ENCODE measurements at places on chromosomes 12 and 14. TPM values are rescaled to one million over a fixed set of nuclear protein-coding genes. Genes with fewer than 3 reads are reported as not detected.
A peak's percentile ranks its signal among the peaks of the same experiment; 100 is the strongest.

DNA sequence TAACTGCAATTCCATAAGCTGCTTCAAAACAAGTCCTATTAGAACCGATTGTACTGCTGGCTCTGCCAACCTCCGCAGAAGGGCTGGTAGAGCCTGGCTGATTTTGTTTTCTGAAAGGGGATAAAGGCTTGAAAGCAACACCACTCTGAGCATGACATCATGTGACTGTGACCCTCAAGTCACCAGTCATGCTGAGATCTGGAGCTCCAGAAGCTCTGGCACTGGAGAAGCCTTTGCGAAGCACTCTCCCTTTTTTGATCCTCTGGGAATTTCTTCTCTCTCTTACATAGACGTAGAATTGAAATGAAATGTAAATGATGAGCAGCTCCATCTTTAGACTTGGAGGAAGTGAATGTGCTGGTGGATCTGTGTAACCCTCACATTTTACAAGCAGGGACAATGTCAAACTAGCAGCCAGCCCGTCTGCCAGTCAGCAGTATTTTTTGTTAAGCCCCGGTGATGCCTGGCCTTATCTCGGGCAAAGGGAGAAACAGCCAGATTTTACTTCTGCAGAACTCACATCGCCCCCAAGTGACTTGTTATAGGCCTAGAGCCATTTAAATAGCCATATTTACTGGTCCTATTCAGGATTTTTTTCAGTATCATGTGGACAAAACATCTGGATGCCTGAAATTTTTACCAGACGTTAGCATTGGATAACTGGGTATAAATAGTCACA lies 112.1 kb upstream of the NPAS3 start:
- H3K27ac ChIP-seq, result no peak overlapping the region
- H3K4me1 ChIP-seq, result no peaks in the 10 kb centered on the region
- no peak overlapping the region for H3K4me3 ChIP-seq
- no peaks in the 10 kb centered on the region for H3K36me3 ChIP-seq
- H3K27me3 ChIP-seq, result no peaks in the 10 kb centered on the region

The MYL2 gene
- total RNA-seq, result not detected

GRCh38 chr12:92553389-92553788 lies 149.4 kb upstream of the PLEKHG7 start:
- H3K4me3 ChIP-seq, result no peak overlapping the region
- no peak overlapping the region for H3K27ac ChIP-seq
- peaks cover 20% of the 10 kb centered on the region for H3K4me1 ChIP-seq
- no peak for DNase-seq
- peaks cover 9% of the 10 kb centered on the region for H3K36me3 ChIP-seq

DNA sequence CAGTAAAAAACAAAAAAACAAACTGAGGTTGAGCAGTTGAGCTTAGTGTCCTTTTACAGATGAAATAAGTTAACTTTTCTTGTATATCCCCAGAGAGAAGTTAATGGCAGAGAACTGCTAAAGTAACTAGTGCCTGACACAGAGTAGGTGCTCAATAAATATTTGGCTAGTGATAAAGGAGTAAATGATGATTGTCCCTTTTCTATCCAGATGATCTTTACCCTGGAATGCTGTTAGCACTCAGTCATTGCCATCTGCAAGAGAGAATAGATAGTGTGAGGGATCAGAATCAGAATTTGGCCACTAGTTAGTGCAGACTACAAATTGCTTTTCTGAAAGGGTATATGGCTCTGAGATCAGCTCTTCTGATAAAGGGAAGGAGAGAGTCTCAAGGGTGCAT lies 21.6 kb downstream of the VEZT start:
- DNase-seq, result no peak
- peaks cover 4% of the 10 kb centered on the region for H3K4me1 ChIP-seq
- no peaks in the 10 kb centered on the region for H3K27me3 ChIP-seq
- peaks cover 15% of the 10 kb centered on the region for H3K36me3 ChIP-seq

DNA sequence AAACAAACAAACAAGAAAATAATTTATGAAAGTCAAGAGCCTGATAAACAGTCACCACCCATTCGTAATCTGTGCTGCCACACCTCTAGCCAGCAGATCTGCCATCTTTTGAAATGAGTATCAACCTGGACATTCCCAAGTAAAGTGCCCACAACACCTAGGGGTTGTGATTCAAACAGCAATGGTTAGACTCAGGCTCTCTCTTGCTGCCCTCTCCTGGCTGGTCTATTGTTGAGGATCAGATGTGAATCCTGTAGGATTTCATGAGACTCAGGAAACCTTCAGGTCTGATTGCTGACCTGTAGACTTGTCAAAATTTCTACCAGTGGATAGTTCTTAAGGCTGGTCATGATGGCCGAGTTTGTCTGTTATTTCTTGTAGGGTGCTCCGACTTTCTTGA lies 26.8 kb downstream of the DGLUCY start:
- no peak for DNase-seq
- peak overlapping the region; percentile 30 for H3K4me3 ChIP-seq
- no peaks in the 10 kb centered on the region for H3K27me3 ChIP-seq
- H3K27ac ChIP-seq, result peak overlapping the region; percentile 72

The P2RX2 gene
- not detected for total RNA-seq

GRCh38 chr14:104957146-104958113 lies 20.7 kb downstream of the AHNAK2 start:
- no peak for DNase-seq
- H3K27ac ChIP-seq, result no peak overlapping the region
- H3K27me3 ChIP-seq, result peaks cover 13% of the 10 kb centered on the region
- H3K36me3 ChIP-seq, result no peaks in the 10 kb centered on the region
- H3K4me1 ChIP-seq, result no peaks in the 10 kb centered on the region

- H3K4me1 ChIP-seq, result no peaks in the 10 kb centered on the region
- no peak overlapping the region for H3K4me3 ChIP-seq
- no peaks in the 10 kb centered on the region for H3K36me3 ChIP-seq
- H3K27ac ChIP-seq, result no peak overlapping the region
These were observed 17.2 kb downstream of the IFT81 start for GRCh38 chr12:110141389-110141788.

DNA sequence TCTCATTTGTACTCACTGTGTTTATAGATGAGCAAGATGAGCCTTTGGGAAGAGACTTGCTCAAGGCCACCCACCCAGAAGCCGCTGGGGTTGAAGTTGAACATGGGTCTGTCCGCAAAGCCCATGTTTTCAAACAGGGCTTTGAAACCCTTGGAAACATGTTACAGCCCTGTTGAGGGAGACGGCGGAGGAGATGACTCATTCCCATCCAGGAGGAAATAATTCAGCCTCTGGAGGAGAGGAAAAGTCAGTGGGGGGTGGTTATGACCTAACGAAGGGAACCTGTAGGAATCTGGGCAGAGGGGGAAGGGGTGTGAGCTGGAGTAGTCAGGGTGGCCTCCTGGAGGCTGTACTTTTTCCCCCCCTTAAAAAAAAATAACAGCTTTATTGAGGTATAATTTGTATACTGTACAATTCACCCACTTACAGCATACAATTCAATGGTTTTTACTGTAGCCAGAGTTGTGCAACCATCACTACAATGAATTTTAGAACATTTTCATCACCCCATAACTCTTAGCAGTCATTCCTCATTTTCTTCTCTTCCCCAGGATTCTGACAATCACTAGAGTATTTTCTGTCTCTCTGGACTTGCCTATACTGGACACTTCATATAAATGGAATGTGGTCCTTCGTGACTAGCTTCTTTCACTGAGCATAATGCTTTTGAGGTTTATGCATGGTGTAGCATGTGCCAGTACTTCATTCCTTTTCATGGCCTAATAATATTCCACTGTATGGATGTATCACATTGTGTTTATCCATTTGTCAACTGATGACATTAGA lies 1.9 kb upstream of the RIN3 start:
- peaks cover 30% of the 10 kb centered on the region for H3K4me1 ChIP-seq
- no peaks in the 10 kb centered on the region for H3K27me3 ChIP-seq
- H3K4me3 ChIP-seq, result no peak overlapping the region
- no peak overlapping the region for H3K27ac ChIP-seq
- DNase-seq, result no peak

DNA sequence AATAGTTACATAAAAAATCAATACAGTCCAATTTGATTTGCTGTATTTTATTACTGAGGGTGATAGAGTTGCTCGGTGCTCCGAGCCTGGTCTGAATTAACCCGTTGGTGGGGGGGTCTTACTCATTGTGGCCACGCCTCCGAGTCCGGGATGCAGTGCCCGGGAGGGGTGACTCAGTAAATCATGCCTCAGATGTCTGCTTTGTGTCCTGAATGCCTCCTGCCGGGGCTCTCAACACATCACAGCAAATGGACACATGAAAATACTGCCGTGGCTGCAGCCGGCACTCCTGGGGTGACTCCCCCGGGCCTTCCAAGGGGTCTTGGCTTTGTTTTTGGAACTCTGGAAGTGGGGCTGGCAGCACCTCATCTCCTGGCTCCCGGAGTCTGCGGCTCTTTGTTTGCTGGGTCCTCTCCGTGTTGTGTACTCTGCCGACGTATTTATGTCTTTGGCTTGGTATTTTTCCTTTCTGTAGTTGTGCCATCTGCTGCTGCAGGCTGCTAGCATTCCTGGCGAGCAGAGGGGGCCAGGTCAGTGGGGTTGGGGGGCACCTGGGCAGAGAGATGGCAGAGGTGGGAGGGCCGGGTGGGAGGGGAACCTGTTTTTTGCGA lies 129.0 kb downstream of the AACS start:
- no peak overlapping the region for H3K4me3 ChIP-seq
- peaks cover 43% of the 10 kb centered on the region for H3K27me3 ChIP-seq
- no peaks in the 10 kb centered on the region for H3K36me3 ChIP-seq
- no peak overlapping the region for H3K27ac ChIP-seq

- no peak overlapping the region for H3K4me3 ChIP-seq
- H3K27me3 ChIP-seq, result peaks cover 7% of the 10 kb centered on the region
- no peak for DNase-seq
- H3K4me1 ChIP-seq, result no peaks in the 10 kb centered on the region
- H3K36me3 ChIP-seq, result no peaks in the 10 kb centered on the region
These were observed 115.0 kb upstream of the CPM start for GRCh38 chr12:69047990-69048389.

The PPP1R36 gene
- total RNA-seq, result 0.69 TPM

DNA sequence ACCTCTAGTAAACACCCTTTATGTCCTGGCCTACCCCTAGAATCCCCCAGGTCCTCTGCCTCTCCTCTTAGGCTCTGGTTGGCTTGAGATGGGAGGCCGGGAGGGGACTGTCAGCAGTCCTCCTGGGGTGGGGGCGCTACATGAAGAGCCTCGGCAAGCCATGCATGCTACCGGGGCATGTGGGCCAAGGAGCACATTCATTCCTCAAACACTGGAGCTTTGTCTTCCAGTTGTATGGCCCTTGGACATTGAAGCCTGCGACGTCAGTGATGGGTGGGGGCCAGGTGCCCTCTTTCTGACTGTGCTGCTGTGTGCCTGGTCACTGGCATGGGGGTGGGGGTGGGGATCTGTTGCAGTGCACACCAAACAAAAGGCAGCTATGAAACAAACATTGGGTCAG lies 15.8 kb upstream of the CELA1 start:
- H3K27ac ChIP-seq, result no peak overlapping the region
- H3K4me1 ChIP-seq, result peaks cover 2% of the 10 kb centered on the region
- H3K4me3 ChIP-seq, result no peak overlapping the region
- no peak for DNase-seq
- peaks cover 36% of the 10 kb centered on the region for H3K36me3 ChIP-seq
- H3K27me3 ChIP-seq, result no peaks in the 10 kb centered on the region

GRCh38 chr12:21913823-21914222 lies 27.4 kb downstream of the ABCC9 start:
- no peak for DNase-seq
- no peak overlapping the region for H3K27ac ChIP-seq
- no peak overlapping the region for H3K4me3 ChIP-seq
- no peaks in the 10 kb centered on the region for H3K4me1 ChIP-seq
- H3K27me3 ChIP-seq, result peaks cover 2% of the 10 kb centered on the region

The HOXC10 gene
- total RNA-seq, result not detected

The PRKD1 gene
- not detected for total RNA-seq

The ITGA5 gene
- 90.6 TPM for total RNA-seq

The CLEC1B gene
- not detected for total RNA-seq

The KRT86 gene
- total RNA-seq, result not detected

- no peak overlapping the region for H3K27ac ChIP-seq
- H3K27me3 ChIP-seq, result no peaks in the 10 kb centered on the region
- no peak overlapping the region for H3K4me3 ChIP-seq
- peaks cover 15% of the 10 kb centered on the region for H3K4me1 ChIP-seq
These were observed 226.8 kb downstream of the ZFP36L1 start for GRCh38 chr14:68566075-68566474.

The USP5 gene
- total RNA-seq, result 95.4 TPM

GRCh38 chr12:127013197-127013596 lies 1253.8 kb upstream of the TMEM132C start:
- H3K27ac ChIP-seq, result no peak overlapping the region
- no peaks in the 10 kb centered on the region for H3K27me3 ChIP-seq
- no peak overlapping the region for H3K4me3 ChIP-seq
- no peaks in the 10 kb centered on the region for H3K36me3 ChIP-seq

All from activated naive CD8-positive, alpha-beta T cell treated with anti-CD3 and anti-CD28 coated beads, Interleukin-2, amount 10 ng/mL, durations not matched to agents 7 days and 5 days (primary cell).